AG10803 (cell line): ENCODE measurements at places on chromosomes 1 and 21.

DNA sequence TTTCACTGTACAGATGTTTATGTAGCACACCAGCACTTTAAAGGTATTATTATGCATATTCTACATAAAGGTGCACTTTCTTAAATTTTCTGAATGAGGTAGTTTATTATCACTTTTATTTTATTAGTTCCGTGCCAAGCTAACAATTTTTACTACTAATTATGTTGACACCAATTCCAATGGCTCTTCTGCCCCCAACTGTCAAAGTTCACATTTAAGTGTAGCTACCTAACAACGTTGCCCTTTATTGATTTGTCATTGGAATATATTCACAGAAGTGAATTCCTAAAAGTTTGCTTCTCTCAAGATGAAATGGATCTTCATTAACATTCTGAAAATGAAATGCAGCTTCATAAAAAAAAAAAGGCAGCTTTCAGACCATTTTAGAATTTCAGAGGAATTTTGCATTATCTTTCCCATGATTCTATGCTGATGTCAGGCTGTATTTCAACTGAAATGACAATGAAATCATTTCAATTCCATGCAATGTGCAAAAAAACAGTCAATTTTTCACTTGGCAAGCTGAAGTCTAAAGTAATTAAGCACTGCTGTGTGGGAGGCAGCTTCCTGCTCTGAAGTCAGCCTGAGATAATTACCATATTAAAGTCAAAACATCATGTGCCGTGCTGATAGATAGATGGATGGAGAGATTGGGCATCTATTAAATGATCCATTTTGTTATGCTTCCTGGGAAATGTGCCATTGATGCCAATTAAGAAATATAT, 229.2 kb downstream of the TTLL7 start:
- DNase-seq: no peak

DNA sequence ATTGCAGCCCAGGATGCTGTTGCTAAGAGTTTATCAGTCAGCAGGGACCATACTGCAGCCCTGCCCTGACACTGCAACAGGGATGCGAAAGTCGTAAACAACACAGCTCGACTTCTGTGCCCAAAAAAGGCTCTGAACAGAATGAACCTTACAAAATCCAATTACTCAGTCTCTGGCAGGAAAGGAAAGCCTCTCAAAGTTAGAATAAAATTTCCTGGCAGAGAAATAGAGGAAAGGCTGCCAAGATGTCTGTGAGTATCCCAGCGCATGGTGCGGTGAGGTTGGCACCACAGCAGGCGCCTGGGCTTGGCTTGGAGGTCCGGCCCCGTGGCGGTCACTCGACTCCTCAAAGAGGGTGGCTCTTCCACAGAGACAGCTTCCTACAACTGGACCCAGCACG, 185.8 kb downstream of the PCP4 start:
- DNase-seq: peak; percentile 59

DNA sequence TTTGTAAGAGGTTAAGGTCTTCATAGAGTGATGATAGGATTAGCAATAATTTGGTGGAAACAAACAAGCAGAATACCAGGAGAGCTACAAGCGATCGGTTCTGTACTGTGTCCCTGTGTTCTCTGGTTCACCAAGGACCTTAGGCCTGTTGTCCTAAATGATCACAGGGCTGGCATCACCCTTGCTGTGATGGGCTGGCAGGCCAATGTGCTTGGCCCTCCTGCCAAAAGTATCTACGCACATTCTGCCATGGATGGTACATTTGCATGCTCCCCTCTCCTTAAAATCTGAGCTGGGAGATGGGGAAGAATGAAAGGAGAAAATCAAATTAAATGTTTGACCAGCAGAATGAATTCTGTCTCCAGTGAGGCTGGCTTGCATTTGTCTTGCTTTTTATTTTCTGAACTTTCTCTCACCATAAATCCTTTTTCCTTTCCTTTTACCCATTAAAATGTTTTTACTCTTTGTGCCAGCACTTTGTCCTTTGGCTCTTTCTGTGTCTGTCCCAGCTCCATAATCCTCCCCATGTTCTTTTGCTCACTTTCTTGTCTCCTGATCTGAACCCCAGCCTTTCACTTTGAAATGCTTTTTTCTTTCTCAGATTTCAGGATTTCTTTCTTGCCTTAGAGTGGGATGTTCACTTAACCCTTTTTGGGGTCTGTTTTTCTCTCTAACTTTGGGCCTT, 51.7 kb downstream of the PBX1 start:
- DNase-seq: no peak

GRCh38 chr21:15566703-15567102, 163.1 kb upstream of the USP25 start:
- no peak for DNase-seq

DNA sequence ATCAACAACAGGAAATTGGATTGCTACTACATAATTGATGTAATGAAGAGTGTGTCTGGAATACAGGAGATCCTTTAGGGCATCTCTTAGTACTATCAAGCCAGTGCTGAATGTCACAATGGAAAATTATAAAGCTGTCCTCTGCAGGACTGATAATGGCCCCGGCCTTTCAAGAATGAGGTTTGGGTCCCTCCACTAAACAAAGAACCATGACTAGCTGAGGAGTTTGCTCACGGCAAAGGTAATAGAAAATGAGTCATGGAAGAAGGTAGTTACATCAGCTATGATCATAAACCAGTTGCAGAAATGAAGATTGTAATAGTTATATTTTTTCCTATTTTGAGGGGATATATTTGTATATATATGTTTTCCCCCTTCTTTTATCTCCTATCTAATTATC, 145.8 kb downstream of the KCNJ6 start:
- DNase-seq: no peak

- DNase-seq: no peak
Observed at GRCh38 chr1:220905650-220906560, 26.7 kb downstream of the HLX start.

DNA sequence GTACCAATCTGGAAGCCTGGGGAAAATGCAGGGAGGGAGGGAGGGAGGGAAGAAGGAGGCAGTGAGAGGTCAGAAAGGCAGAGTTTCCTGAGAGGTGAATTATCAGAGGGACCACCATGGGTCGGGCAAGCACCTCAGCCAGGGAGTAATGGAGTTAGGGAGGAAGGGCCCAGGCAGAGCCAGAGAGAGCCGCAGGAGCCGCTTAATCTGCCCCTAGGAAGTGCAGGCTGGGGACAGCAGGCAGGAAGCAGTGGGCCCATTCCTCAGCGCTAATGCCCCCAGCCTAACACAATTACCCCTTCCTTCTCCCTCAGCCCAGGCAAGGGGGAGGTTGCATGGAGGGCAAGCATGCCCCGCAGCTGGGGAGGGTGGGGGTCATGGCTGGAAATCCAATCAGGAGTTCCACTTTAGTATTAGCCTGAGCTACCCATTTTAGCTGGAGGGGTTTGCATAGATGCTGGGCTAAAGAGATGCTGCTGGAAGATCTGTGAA, 109.0 kb downstream of the TMEM53 start:
- DNase-seq: no peak

GRCh38 chr1:231421546-231421970, 529 bp downstream of the EGLN1 start:
- DNase-seq: peak; percentile 44

GRCh38 chr1:193619911-193620310, 433.5 kb upstream of the B3GALT2 start:
- no peak for DNase-seq

DNA sequence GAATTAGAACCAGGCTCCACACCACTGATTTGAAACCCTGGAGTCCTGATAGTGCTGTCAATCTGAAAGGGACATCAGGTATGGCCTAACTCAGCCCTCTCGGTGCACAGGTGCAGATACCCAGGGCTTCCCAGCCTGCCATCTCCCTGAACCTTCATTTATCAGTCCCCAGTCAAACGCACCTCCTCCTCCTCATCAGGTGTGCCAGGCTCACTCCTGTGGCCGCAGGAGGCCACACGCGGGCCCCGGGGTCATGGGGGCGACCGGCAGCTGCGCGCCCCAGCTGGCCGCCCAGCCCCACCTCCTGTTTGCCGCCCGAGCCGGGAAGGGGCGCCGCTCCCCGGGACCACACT, 572 bp downstream of the FUCA1 start:
- DNase-seq: no peak

- DNase-seq: peak; percentile 86
Observed at GRCh38 chr1:210373878-210374599, 45.3 kb downstream of the HHAT start.

DNA sequence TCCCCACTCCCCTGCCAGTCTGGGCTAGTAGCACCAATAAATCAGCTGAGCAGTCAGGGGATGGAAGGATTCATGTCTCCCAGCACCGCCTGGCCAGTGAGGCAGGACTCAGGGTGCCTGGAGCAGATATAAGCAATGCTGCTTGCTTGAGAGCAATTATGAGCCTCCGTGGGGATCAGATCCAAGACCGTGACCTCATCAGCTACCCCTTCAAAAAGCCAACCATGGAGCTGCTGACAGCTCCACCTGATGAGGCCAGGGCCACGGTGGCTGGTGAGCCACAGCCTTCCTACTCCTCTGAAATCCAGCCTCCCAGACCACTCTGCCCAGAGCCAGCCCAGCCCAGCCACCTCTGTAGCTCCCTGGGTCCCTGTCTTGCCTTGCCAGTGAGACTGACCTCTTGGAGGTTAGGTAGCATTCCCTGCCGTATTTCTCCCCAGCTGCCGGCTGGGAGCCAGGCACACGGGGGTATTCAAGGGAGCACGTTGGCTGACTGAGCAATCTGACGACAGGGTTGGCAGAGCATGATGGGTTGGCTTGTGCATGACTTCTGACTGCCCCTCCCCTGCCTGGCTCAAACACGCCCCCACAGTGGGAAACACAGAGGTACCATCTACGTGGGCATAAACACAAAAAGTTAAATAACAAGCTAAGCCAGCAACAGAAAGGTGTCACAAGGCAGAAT, 28.4 kb downstream of the SYT2 start:
- no peak for DNase-seq

DNA sequence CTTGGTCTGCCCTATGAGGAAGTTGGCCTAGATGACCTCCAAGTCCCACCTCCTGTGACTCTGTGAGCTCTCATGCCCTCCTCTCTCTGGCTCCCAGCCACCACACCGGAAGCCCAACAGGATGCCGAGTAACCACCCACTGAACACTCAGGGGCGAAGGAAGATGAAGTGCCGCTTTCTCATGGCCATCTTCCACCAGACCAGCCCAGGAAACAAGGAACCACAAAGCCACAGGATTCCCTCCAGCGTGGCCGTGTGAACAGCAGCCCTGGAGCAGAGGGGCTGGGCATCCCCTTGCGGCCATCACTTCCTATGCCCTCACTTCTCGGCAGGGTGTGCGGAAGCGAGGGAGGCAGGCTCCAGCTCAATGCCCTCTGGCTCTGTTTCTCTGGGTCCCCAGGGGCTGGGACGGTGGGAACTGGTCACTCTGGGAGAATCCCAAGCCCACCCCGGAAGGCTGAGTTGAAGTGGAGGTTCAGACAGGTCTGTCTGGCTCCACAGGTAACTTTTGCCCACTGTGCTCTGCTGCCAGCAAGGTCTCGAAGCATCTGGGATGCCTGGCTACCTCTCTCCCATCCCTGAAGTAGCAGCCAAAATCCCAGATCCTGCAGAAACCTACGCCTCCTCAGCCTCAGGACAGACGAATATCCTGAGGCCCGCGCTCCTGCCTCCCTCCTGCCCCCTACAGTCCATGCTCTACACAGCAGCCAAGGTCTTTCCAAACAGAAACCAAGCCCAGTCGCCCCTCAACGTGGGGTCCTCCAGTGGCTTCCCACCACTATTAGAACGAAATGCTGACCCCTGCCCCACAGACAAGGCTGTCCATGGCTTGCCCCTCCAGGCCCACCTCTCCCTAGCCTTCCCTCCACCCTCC, 44.2 kb upstream of the ECE1 start:
- DNase-seq: peak; percentile 96

GRCh38 chr1:13706046-13706445, 6.1 kb downstream of the PRDM2 start:
- DNase-seq: no peak

DNA sequence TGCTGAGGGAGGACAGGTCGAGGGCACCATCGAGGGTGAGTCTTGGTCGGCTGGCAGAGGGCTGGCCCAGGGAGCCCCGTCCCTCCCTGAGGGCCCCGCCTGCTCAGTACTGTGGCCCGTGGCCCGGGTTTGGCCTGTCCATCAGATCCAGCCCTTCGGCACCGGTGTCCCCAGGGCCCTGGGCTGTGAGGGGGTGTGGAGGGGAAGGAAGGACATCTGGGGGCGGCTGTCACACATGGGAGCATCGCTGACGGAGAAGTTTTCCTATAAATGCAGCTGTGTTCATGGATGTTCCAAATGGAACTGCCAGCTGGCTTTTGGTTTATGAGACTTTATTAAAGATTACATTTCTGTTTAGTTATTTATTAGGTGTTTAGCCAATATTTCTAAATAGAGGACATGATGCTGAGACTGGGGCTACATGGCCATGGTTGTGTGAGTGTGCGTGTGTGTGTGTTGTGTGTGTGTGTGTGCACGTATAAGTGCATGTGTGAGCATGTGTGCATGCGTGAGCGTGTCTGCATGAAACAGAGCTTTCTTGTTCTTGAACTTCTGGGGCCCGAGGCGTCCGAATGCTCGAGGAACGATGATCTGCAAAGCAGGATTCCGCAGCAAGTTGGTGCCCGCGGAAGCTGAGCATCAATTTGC, 54.3 kb downstream of the SLX9 start:
- DNase-seq: no peak

DNA sequence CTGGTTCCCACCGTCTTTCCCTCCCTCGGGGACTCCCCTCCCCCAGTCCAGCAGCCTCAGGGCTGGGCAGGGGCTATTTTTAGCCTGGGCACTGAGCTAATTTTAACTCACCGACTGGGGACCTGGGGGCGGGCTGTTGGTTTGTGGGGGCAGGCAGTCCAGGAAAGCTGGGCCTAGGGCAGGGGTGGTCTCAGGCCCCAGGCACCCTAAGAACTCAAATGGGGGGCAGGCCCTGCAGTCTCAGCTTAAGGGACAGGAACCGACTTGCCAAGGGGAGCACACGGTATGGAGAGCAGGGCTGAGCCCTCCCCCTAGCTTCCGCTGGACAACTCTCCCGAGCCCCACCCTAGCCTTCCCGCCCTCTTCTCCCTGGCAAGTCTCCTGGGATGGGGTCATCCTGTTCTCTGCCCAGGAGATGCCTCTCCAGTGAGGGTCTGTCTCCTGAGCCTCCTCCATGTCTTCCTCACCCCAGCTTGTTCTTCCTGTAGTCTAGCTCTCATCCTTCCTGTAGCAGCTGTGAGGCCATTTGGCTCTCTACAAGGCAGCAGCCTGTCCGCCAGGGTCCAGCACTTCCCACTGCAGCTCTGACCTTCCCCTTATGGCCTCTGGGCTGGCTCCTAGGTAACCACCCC, 10.1 kb downstream of the MEF2D start:
- no peak for DNase-seq
